ENCODE measurements at places on chromosomes 16 and 17.

DNA sequence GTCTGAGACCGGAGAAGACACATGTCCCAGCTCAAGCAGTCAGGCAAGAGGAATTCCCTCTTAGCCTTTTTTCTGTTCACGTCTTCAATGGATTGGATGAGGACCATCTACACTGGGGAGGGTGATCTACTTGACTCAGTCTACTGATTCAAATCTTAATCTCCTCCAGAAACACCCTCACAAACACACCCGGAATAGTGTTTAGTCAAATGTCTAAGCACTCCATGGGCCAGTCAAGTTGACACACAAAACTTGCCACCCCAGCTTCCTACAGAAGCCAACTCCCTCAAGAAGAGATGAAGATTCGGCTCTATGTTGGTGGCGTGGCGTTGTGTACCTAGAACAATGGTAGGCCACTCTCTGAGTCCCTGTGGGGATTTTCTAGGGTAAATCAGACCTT, 22.5 kb upstream of the NKD1 start:
- no peak for DNase-seq

GRCh38 chr16:66006485-66006884, 360.0 kb upstream of the CDH5 start:
- no peak for DNase-seq

DNA sequence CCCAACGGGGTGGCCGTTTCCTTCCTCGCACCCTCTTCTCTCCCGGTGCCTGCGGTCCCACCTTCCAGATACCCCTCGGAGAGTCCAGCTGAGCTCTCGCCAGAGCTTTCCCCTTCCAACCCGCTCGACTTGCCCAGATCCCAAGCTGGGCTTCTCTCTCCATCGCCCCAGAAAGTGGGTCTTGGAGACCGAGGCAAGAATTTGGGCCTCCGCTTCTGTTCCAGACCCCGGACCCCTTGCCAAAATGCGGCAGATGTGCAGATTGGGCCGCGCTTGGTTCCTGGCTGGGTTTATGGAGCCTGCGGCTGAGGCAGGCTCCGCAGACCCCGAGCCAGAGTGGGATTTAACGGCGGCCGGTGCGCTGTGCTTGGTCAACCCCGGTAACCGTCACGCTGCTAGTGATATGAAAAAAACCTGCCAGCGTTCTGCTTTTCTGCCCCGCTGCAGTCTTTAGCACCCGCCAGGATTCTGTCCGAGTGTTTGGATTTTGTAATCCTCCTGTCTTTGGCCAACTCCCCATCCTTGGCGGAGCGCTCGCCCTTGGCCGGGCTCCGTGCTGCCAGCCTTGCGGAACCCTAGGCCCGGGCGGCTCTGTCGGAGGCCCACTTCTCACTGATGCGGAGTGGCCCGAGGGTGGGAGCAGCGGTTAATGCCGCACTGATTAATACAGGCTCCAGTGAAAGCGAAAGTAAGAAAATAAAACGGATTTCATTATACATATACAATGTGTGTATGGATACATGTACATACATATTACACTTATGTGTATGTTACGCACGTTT, 754 bp upstream of the SLFN11 start:
- peak; percentile 19 for DNase-seq

DNA sequence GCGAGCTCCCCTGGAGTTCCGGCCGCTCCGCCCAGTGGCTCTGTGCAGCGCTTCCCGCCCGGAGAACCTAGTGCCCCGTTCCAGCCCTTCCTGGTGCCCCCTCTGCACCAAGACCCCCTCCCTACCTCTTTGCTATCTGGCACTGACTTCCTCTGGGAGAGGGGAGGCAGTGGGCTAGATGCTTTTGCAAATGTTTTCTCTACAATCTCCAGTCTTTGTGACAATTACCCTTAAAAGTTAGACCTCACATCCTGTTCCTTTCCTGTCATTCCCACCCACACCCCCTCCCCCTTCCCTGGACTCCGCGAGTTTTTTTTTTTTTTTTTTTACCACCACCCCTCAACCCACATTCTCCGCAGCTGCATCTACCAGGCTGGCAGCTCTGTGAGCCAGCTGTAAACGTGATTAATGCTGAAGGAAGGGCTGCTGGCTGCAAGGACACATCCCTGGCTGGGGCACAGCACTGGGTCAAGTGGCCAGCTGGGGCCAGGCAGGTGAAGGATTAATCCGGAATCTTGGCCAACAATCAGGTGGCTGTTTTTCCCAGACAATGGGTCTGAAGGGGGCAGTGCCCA, 101.5 kb downstream of the MGAT5B start:
- no peak for DNase-seq

DNA sequence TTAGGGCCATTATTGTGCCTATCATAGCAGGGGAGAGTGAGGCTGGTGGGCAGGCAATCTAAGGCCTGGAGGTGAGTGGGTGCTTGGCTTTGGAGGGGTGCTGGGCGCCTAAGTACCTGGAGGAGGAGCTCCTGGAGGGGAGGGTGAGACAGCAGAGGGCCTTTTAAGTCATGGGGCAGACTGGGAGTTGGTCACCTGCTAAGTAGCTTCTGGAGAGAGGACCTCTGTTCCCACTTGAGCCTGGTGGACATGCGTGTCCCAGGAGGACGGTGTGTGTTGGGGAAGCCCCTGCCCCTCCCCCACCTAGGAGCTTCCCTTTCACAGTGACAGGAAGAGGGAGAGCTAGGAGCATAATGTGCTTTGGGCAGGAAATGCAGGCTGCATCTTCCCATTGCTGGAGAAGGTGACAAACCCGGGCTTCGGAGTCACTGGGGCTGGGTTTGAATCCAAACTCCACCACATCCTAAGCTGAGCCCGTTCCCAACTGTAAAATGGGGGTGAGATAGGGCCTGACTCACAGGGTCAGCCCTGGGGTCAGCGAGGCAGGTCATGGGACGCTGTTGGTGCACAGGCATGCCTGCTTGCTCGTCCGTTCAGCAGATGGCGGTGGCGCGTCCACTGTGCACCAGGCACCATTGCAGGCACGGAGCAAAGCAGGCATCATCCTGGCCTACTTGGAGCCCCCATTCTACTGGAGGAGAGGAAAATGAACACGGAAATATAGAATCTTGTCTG, 37.9 kb downstream of the CMIP start:
- no peak for DNase-seq

DNA sequence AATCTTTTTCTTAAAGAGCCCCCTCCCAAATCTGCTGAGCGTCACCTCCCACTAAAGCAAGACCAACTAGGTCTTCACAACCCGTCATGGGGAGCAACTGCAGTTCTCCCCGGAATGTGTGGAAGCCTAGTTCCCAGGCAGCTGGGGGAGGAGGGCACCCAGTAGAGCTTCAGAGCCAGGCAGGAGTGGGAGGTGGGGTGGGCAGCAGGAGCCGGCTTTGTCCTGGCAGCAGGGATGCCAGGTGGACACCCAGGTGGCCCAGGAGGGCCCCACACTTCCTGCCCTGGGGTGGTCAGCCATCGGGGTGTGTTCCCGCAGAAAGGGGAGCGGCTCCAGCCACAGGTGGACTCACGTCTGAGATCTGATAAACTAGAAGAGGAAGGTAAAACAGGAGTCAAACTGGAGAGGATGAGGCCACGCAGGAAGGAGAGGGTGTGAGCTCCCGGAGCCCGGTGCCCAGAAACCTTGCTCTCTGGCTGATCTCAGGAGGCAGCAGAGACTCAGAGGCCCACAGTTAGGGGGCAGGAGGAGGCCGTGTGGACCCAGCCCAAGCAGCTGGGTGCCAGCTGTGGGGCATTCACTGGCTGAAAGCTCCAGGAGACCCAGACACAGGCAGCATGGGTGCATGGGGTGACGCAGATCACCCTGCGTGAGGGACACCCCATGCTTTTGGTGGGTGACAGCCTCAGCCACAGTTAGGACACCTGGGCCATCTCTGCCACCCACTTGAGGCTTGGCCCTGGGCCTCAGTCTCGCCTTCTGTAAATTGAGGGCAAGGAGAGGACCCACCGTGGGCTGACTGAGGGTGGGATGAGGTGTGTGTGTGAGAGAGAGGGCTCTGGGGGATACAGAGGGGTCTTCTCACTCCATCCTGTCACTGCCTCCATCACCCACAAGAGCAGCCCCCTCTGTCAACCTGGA, 260.8 kb upstream of the TNRC6C start:
- no peak for DNase-seq

GRCh38 chr17:34761646-34762045, 182.3 kb downstream of the TMEM132E start:
- DNase-seq: no peak

DNA sequence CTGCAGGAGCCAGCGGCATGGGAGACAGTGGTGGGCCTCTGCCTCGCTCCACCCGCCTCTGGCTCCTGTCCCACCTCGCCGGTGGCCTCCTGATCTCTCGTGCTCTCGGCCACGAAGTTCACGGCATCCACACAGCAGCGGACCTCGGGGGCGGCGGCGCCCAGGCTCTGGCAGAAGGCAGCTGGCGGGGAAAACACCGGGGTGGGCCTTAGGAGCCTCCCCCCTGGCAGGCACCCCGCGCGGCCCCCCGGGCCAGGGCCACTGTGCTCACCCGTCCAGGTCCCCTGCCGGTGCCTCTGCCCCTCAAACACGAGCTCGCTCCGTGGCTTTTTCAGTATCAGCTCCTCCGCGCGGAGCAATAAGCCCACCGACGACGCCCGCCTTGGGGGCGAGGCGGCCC, 409 bp upstream of the C17orf107 start:
- no peak for DNase-seq

DNA sequence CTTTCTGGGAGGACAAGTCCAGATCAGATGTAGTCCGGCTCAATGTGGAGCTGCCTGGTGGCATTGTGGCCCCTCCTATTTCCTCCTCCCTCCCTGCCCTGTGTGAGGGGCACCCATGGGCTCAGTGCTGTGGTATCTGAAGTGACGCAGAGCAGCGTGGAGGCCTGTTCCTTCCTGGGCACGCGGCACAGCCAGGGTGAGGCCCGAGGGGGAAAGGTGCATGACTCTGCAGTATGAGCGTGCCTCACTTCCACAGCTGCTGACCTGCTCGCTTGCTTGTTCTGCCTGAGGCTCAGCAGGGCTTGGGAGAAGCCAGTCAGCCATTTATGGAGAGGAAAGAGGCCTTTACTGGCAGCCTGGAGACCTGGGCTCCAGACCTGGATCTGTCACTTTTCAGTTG, 11.7 kb downstream of the TMEM238L start:
- no peak for DNase-seq

GRCh38 chr16:21708533-21709115, 44.9 kb downstream of the OTOA start:
- DNase-seq: peak; percentile 83

- no peak for DNase-seq
Observed at GRCh38 chr17:67500261-67500660, 123.2 kb downstream of the PITPNC1 start.

- no peak for DNase-seq
Observed at GRCh38 chr17:17036524-17036998, 5.7 kb upstream of the MPRIP start.

DNA sequence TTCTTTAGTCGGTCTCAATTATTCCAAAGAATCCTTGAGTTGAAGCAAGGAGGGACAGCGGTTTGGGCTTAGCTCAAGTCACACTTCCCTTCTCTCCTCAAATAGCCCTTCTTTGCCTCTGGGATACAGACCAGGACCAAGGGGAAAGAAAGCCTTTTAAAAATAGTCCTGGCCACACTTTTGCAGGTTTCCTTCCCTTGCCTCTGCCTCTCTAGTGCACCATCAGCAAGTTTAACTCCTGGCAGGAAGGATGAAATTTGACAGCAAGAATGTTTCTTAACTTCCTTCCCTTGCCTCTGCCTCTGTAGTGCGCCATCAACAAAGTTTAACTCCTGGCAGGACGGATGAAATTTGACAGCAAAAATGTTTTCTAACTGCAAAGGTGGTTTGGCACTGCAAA, 7.2 kb upstream of the G6PC1 start:
- no peak for DNase-seq

GRCh38 chr16:84495506-84495905, 9.0 kb downstream of the MEAK7 start:
- no peak for DNase-seq

DNA sequence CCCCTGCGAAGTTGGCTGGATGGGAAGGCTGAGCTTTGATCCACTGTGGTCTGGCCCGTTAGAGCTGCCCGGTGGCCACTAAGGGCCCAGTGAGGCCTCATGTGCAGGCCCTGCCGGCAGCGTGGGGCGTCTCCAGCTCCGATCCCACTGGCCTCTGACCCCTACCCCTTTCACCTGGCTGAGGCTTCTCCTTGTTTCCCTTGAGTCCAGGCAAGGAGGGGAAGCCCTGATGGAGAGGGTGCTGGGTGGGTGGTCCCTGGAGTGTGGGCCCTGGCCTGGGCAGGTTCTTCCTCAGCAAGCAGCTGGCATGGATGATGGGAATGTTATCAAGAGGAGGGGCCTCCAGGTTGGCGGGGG, 356.8 kb downstream of the SEC14L1 start:
- DNase-seq: no peak

- DNase-seq: no peak
Observed at GRCh38 chr17:16492613-16493530, 879 bp upstream of the LRRC75A start.

- no peak for DNase-seq
Observed at GRCh38 chr17:82959242-82959930, 119.6 kb upstream of the ZNF750 start.

- DNase-seq: peak; percentile 56
Observed at GRCh38 chr16:610513-611381, 20.0 kb upstream of the WFIKKN1 start.

GRCh38 chr17:83137523-83137922, 58.1 kb downstream of the METRNL start:
- DNase-seq: no peak

- DNase-seq: no peak
Observed at GRCh38 chr16:17334096-17334495, 136.7 kb downstream of the XYLT1 start.

DNA sequence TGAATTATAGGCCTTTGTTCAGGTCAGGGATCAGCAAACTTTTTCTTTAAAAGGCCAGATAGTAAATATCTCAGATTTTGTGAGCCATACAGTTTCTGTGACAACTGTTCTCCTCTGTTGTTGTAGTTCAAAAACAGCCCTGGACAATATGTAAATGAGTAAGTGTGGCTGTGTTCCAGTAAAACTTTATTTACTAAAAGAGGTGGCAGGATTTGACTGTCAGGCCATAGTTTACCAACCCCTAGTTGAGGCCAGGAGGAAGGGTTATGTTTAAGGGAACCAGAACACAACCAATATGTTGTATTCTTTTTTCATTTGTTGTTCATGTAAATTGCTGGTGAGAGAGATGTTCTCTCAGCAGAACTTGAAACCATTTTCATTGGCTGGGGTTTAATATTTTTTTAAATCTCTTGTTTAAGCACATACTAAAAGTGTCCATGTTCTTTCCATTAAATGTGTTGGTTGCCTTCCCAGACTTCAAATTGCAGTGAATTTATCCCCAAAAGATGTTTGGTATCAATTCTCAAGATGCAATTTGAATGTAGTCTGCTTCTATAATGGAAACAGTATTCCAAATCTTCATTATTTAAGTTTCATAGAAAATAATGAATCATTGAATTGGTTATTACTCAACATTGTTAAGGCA, 260.3 kb downstream of the FTO start:
- no peak for DNase-seq
